ENCODE measurements at places on chromosomes 7 and 10.

DNA sequence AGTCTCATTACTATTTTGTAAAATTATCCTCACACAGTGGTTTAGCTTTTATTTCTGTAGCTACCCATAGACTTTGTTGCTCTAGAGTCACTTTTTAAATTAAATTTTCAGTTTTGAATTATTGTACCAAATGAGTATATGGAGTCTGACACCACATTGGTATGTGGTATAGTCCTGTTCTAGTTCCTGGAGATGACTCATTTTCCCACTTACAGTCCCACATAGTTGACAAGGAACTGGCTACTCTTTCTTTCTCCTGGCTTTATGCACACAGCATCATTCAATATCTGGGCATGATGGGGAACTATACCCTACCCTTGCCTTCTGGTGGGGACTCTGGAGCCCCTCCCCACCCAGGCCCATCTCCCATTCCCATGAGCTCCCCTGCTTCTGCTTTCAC lies 92.6 kb upstream of the RAB11FIP2 start:
- no peak for DNase-seq

GRCh38 chr7:114087653-114088469 lies 169.1 kb upstream of the PPP1R3A start:
- DNase-seq, result no peak

- DNase-seq, result no peak
These were observed 14.2 kb upstream of the HPS1 start for GRCh38 chr10:98460837-98461499.

GRCh38 chr7:106151459-106152312 lies 39.6 kb upstream of the SYPL1 start:
- no peak for DNase-seq

- no peak for DNase-seq
These were observed 132.3 kb upstream of the MKI67 start for GRCh38 chr10:128258421-128258976.

DNA sequence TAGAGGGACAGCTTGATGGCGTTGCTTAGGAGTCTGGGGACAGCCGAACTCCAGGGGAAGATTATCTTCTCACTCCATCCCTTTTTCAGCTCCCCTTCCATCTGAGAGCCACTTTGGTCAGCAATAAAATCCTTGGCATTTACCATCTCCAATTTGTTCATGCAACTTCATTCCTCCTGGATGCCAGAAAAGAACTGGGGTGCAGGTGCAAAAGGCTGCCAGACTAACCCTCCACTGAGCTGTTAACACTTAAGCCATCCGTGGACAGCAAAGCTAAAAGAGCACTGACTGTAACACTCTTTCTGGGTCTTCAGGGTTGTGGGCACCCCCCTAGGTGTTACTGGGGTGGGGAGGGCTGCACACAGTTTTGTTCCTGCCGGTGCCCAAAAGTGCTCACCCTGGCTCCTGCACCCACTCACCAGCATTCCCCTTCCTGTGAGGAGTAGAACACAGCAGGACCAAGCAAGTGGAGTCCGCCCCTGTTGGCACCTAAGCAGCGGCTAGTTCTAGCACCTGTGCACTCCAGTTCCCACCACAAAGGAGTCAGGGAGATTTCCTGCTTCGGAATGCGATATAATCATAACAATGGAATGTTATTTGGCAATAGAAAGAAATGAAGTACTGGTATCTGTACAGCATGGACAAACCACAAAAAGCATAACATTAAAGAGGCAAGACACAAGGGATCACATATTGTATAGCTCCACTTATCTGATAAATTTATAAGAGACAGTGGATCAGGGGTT lies 95.1 kb downstream of the NPY start:
- DNase-seq, result no peak

DNA sequence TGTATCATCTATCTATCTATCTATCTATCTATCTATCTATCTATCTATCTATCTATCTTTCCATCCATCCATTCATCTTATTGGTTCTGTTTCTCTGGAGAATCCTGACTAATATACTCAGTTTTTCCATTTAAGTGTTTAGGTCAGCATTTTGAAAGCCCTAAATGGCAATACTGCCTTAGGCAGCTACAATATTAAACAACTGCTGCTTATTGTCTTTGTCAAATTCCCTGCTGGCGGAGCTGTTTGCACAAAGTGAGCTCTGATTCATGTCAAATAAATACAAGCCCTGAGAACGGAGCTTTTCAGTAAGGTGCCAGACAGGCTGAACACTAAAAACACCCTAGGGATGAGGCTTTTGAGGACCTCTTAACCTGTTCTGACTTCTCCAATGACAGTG lies 7.1 kb upstream of the KLHL7 start:
- DNase-seq, result no peak

GRCh38 chr7:15446280-15446679 lies 115.5 kb downstream of the AGMO start:
- no peak for DNase-seq

- DNase-seq, result peak; percentile 42
These were observed 98.9 kb downstream of the KMT2C start for GRCh38 chr7:152336754-152337368.

GRCh38 chr10:2890093-2890492 lies 177.3 kb upstream of the PFKP start:
- no peak for DNase-seq

DNA sequence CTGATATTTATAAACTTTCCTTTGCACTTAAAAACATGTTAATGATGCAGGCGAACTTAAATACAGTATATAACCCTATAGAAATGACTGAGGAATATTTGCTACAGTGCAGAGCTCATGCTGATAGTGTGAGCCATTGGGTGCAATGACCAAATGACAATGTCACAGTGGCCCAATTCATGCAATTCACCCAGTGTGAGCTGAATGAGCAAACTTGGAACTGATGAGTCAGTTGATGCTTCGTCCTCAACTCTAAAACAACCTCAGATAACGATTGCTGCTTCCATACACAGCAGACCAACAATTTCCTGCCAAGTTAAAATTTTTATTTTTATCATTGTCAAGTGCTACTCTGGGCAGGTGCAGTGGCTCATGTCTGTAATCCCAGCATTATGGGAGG lies 12.1 kb upstream of the ZC3HAV1L start:
- no peak for DNase-seq

DNA sequence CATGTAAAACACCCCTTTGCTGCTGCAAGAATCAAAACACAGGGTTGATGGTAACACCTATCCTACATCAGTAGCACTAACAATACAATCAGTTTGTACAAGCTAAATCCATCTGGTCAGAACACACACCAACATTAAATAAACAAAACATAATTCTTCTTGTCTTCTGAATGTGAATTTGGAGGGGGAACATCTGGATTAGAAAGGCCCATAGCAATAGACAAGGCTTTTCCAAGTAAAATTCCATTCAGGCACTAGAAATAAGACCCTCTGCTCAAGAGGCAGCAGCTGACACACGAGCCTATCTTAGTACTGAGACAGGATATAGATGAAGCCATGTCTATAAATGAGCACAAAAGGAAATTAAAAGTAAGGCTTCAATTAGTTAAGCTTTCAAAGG lies 839.9 kb upstream of the LRRTM3 start:
- no peak for DNase-seq

DNA sequence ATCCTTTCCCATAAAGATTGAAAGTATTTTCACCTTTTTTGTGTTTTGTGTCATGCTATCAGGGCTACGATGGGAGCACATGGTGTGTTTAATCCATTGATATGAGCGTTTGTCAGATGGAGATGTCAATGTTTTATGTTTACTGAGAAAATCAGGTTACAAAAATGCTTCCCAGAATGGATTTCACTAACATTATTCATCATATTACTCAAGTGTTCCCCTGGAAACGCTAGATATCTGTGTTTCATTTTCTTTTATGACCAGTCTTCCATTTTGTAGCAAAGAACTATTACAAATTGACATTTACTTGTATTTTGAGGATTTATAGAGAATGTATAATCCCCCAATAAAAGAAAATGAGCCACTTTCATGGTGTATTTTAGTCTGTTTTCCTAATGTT lies 293.5 kb upstream of the AKR1E2 start:
- DNase-seq, result no peak

DNA sequence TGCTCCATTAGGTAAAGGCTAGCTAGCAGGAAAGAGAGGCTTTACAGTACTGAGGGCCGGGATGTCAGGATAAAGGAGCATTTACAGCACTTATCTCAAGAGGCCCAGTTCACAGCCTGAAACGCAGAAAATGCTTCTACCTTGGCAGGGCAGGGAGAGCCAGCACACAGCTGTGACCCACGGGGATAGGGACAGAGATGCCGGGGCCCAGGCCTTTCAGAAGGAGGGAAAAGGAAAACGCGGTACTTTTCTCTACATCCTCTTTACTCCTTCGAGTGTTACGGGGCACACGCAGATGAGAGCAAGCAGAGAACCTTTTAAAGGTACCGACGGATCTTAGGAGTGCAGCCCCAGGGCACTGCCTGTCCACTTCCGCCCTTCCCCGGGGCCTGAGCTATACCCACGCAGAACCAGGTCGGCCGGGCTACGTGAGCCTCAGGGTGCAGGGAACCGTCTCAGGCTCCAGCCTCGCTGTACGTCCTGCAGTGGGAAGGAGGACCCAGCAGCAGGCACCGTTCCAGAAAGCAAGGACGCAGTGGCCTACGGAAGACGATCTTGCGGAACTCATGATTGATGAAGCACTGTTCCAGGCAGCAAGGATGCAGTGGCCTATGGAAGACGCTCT lies 232.3 kb downstream of the ELFN1 start:
- DNase-seq, result no peak

GRCh38 chr7:2675256-2675764 lies 12.7 kb upstream of the AMZ1 start:
- DNase-seq, result no peak

GRCh38 chr10:103859161-103860086 lies 4.0 kb upstream of the SH3PXD2A start:
- DNase-seq, result peak; percentile 58

- no peak for DNase-seq
These were observed 71.6 kb downstream of the GSDME start for GRCh38 chr7:24685708-24686107.

- no peak for DNase-seq
These were observed 204.7 kb downstream of the NXPH1 start for GRCh38 chr7:8638076-8638475.

DNA sequence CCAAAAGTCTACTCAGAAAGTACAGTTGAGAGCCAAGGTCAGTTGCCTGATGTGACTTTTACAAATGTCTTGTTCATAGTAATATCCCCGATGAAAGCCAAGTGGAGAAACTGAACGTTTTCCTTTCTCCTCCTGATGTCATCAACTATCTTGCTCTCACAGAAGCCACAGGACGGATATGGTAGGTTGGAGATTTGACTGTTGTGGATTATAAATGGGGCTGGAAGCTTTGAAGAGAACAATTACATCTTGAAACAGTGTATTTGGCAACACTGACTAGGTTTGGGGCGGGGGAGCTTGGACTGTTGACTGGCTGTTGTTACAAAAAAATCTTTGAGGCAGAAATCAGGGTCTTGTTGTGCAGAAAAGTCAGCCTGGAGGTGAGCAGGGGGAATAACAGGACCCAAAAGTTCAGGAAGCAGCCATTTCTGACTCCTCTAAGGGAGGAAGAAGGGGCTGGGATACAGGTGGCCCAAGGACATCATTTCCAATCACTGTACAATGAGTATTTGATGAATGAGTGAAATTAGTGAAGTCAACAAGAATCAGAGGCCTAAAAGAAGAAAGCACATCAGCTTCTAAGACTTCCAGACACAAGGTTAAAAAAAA lies 24.3 kb downstream of the PLEKHS1 start:
- no peak for DNase-seq

GRCh38 chr10:23742368-23742767 lies 303.5 kb downstream of the OTUD1 start:
- DNase-seq, result no peak

GRCh38 chr10:52967806-52968795 lies 195.5 kb upstream of the MBL2 start:
- DNase-seq, result no peak

DNA sequence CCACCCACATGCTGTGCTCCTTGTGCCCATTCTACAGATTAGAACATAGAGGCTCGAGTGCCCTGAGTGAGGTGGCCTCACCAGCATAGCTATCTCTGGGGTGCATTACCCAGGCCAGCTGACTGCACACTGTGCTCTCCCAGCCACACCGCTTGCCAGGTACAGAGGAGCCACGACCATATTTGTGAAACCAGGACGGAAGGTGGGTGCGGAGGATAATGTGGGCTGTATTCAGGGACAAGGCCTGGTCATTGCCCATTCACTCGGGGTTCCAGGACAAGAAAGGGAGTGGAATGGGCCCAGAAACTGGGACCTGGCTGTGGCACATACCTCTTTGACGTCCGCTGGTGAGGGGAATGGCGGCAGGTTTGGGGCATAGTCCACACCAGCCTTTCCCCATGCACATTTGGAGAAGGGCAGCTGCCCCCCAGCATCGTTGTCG lies 236.0 kb downstream of the TNS3 start:
- DNase-seq, result no peak

GRCh38 chr7:49030221-49030620 lies 105.9 kb downstream of the CDC14C start:
- DNase-seq, result no peak

- DNase-seq, result no peak
These were observed 69.0 kb upstream of the ARHGAP21 start for GRCh38 chr10:24792638-24793037.

- no peak for DNase-seq
These were observed 63.0 kb downstream of the CCDC71L start for GRCh38 chr7:106597751-106598546.

DNA sequence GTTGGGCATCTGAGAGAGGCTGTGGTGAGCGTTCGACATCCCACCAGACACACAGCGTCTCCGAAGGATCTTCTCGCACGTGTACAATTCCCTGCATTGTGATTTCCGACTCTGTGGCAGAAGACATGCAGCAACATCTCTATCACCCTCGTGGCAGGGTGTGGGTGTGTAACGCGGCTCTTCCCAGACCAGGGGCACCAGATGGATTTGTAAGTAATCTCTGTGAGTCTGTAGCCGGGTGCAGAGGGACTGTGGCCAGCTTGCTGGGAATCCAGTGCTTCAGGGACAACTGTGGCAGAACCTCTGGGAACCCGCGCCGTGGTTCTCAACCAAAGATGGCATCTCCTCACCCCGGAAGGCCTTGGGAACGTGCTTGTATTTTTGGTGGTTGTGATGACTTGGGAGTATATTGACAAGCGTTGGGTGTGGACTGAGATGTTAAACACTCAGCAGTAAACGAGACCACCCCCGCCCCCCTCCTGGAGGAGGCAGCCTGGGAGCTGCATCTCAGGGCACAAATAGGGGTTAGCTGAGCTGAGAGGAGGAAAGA lies 21.2 kb downstream of the FOXL3 start:
- no peak for DNase-seq

GRCh38 chr10:17923728-17924127 lies 28.0 kb upstream of the SLC39A12 start:
- no peak for DNase-seq

DNA sequence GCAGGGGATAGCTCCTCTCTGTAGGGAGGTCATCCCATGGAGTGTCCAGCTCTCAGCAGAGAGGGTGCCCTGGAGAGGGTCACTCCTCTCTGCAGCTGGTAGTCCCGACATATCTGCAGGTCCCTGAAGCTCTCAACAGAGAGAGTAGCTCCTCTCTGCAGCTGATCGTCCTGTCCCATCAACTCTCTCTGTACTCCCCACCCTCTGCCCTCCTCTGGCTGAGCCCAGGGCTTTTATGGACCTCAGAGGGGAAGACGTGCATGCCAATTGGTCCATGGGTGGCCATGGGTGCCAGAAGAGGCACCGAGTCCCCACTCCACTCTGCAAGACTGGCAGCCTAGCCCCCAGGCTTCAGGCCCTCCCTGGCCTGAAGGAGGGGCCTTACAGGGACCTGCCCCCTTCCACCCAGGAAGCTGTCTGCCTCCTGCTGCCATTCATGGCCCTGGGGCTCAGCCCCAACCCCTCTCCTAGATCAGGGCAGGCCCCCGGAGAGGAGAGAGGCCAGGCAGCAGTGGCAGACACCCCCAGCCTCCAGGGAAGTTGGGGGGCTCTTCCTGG lies 9.0 kb upstream of the BLVRA start:
- no peak for DNase-seq

All from CD4-positive, alpha-beta T cell treated with Interleukin-15 for 4 hours (primary cell).